ENCODE measurements at places on chromosomes 1 and 21.

- no peak for DNase-seq
These were observed 48.8 kb downstream of the PPP1R12B start for GRCh38 chr1:202397256-202397655.

GRCh38 chr1:100101564-100101963 is 31.2 kb downstream of the SASS6 start:
- no peak for DNase-seq

GRCh38 chr1:112929979-112930378 is 26.0 kb downstream of the SLC16A1 start:
- no peak for DNase-seq

GRCh38 chr1:18869847-18870594 is 10.6 kb upstream of the TAS1R2 start:
- no peak for DNase-seq

DNA sequence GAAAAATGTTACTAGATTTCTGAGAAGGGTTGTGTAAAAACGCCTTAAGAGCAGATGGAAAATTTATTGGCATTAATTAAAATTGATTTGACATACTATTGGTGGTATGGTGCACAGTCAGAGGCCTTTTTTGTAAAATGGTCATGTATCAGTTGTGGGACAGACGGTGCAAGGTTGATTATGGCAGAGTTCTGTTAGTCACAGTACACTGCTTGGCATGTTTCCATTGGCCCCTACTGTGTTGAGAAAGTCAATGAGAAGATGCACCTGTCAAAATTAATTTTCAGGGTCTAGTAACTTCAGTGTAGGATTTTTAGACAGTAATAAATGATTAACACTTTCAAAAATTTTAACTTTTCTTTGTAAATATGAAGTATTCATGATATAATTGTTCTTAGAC is 4.4 kb downstream of the B3GALT2 start:
- no peak for DNase-seq

DNA sequence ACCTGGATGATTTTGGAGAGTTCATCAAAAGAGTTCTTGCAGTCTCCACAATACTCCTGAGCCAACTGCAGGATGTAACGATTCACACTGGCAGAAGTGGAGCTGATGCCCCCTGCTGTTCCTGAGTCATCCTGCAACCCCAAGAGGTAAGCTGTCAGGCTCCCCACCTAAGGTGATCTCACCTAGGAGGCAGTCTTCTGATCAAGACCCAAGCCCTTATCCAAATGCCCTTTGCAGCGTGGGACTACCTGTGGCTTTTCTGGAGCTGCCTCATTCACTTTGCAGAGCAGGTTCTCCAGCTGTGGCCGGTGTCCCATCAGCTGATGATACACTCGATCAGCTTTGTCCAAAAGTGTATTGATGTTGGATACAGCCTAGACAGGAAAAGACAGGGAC is 96.4 kb downstream of the UBR4 start:
- peak; percentile 56 for DNase-seq

DNA sequence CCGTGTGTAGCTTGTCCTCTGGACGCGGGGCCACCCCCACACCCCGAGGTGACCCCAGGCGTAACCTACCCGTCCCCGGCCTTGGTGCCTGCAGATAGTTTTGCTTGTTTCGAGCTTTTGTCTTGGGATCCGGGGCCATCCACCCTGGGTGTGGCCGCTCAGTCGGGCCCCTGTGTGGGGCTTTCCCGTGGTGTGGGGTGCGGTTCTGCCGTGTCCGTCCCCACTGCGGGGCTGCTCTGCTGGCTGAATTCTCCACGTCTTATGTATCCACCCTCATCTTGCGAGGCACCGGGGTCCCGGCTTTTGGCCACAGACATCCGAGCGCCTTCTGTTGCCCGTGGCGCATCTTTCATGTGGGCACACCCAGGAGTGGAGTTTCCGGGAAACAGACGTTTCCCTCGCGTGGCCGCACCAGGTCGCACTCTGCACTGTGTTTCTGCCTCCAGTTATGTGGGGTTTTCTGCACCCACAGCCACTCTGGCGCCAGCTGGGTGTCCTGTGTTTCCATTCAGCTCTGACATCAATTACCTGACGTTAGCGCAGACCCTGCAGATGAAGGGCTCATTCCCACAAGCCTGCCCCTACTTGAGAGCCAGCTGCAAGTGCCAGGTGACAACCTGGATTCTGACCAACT is 64.9 kb downstream of the PRKCZ start:
- DNase-seq, result no peak

GRCh38 chr1:15616373-15617172 is 685 bp upstream of the DDI2 start:
- no peak for DNase-seq

DNA sequence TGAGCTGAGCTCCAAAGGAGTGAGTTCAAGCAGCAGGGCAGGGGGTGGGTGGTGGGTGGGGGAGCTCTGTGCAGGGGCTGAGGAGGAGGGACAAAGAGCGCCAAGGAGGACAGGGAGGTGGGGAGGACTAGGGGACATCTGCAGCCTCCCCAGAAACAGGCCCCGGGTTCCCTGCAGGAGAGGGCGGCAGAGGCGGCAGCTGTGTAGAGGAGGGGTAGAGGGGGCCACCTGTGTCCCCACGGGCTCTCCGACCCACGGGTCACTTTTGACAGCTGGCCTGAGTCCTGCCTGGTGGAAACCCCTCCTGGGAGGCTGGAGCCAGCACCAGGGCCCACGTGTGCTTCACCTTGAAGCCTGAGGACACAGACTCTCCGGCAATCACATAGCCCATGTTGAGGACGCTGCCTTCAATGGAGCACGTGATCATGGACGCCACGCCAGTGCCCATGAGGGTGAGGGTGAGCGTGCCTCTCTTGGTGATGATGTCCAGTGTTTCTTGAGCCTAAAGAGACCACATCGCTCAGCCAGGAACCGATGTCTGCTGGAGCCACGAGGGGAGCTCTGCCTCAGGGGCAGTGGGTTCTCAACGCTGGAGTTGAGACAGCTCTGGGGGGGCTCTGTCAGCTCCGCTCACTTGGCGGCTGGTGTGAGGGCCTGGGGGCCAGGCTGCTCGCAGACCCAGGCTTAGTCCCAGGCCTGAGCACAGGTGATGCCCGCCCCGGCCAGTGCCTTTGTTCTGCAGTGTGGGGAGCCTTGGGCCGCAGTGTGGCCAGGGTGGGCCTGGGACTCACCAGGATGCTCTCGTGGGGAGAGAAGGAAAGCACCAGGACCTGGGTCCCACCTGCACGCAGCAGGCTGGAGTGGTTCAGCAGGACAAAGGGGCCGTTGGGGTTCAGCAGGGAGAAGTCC is 6.6 kb upstream of the TMEM52 start:
- DNase-seq, result no peak

GRCh38 chr1:1086911-1087341 is 12.8 kb upstream of the RNF223 start:
- DNase-seq, result no peak

Data from OCI-M1 (cell line).